ENCODE measurements at places on chromosomes 2 and 18. TPM values are rescaled to one million over a fixed set of nuclear protein-coding genes. Genes with fewer than 3 reads are reported as not detected.

Gene TNFRSF11A
- 26.0 TPM for total RNA-seq

Gene SAG
- not detected for total RNA-seq

GRCh38 chr18:47677952-47678351 lies 252.5 kb downstream of the SMAD2 start:
- no peak overlapping the region for H3K4me3 ChIP-seq
- H3K4me1 ChIP-seq, result no peaks in the 10 kb centered on the region
- DNase-seq, result no peak
- H3K36me3 ChIP-seq, result no peaks in the 10 kb centered on the region

GRCh38 chr2:6822406-6822805 lies 43.3 kb downstream of the CMPK2 start:
- no peaks in the 10 kb centered on the region for H3K36me3 ChIP-seq
- H3K4me1 ChIP-seq, result peaks cover 9% of the 10 kb centered on the region
- no peak for DNase-seq
- no peak overlapping the region for H3K27ac ChIP-seq
- peaks cover 12% of the 10 kb centered on the region for H3K27me3 ChIP-seq

DNA sequence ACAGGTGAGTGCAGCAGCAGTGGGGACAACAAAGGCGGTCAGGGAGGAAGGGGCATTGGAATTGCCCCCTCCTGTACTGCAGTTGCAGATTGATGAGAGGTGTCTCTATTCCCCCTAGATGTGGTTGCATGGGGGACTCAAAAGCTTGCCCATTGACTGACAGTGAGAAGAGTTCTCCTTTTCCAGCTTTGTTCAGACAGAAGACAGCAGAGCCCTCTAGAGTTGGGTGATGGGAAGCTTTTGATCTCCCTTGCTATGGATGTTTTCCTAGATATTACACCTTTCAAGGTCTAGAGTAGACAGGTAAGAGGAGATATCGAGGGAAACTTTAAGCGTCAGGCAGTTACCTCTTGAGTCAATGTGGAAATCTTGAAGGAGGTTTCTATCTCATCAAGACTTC lies 2.9 kb downstream of the PROKR1 start:
- H3K36me3 ChIP-seq, result peaks cover 3% of the 10 kb centered on the region
- peaks cover 75% of the 10 kb centered on the region for H3K27me3 ChIP-seq

- DNase-seq, result no peak
- H3K36me3 ChIP-seq, result no peaks in the 10 kb centered on the region
- no peaks in the 10 kb centered on the region for H3K4me1 ChIP-seq
- no peak overlapping the region for H3K27ac ChIP-seq
Observed at GRCh38 chr2:194616334-194616733, 1040.7 kb upstream of the SLC39A10 start.

- DNase-seq, result no peak
- H3K36me3 ChIP-seq, result no peaks in the 10 kb centered on the region
- H3K27ac ChIP-seq, result no peak overlapping the region
- H3K27me3 ChIP-seq, result no peaks in the 10 kb centered on the region
Observed at GRCh38 chr2:2848621-2849333, 517.7 kb upstream of the MYT1L start.

DNA sequence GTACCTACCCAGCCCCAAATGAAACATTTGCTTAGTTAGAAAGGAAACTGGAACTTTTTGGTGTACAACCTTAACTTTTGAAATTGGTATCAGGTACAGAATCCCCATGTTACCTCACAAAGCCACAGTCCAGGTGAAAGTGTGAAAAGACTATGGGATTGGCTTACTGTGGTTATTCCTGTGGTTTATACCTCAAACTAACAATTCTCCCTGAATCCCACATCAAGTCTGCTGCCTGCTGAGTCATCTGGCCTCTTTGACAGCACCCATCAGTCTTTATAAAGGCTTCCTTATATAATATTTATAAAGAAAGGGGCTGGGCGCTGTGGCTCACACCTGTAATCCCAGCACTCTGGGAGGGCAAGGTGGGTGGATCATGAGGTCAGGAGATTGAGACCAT lies 164.6 kb downstream of the TMEM247 start:
- peaks cover 16% of the 10 kb centered on the region for H3K36me3 ChIP-seq
- H3K27me3 ChIP-seq, result peaks cover 4% of the 10 kb centered on the region
- H3K27ac ChIP-seq, result no peak overlapping the region
- H3K4me3 ChIP-seq, result no peak overlapping the region

- no peaks in the 10 kb centered on the region for H3K4me1 ChIP-seq
- H3K27me3 ChIP-seq, result peaks cover 10% of the 10 kb centered on the region
- H3K4me3 ChIP-seq, result no peak overlapping the region
- H3K36me3 ChIP-seq, result no peaks in the 10 kb centered on the region
Observed at GRCh38 chr2:148842050-148842449, 33.0 kb upstream of the KIF5C start.

Gene SCG2
- not detected for total RNA-seq

DNA sequence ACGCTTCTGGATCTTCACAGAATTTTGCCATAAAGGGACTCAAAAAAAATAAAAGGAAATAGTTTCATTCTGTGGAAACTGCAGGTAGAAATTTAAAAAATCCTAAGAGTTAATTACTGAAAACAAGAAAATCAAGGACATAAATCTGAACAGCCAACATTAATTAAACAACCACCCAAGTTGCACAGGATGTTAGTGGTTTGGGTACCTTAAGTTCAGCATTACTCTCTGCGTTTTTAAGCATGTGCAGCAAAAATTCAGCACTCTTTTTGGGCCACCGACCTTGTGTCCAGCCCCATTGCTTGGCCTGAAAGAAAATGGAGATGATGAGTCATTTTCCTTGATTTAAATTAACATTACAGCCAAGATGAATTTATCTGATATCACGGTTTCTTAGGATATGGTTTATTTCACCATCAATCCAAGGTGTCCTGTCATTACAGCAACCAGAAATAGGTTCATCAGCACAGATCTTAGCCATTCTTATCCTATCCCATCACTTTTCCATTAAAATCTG lies 3.3 kb upstream of the C18orf32 start:
- H3K4me3 ChIP-seq, result peak overlapping the region; percentile 99
- H3K36me3 ChIP-seq, result peaks cover 55% of the 10 kb centered on the region
- no peak for DNase-seq
- peaks cover 2% of the 10 kb centered on the region for H3K27me3 ChIP-seq

- no peak for DNase-seq
- no peaks in the 10 kb centered on the region for H3K27me3 ChIP-seq
- H3K27ac ChIP-seq, result no peak overlapping the region
- no peaks in the 10 kb centered on the region for H3K36me3 ChIP-seq
- no peak overlapping the region for H3K4me3 ChIP-seq
- H3K4me1 ChIP-seq, result no peaks in the 10 kb centered on the region
Observed at GRCh38 chr2:187527262-187527661, 27.0 kb downstream of the TFPI start.

Gene CFC1
- total RNA-seq, result not detected

Gene LOXHD1
- total RNA-seq, result not detected

- H3K4me1 ChIP-seq, result peaks cover 3% of the 10 kb centered on the region
- no peaks in the 10 kb centered on the region for H3K36me3 ChIP-seq
- no peak for DNase-seq
Observed at GRCh38 chr18:79642626-79643025, 37.0 kb upstream of the CTDP1 start.

DNA sequence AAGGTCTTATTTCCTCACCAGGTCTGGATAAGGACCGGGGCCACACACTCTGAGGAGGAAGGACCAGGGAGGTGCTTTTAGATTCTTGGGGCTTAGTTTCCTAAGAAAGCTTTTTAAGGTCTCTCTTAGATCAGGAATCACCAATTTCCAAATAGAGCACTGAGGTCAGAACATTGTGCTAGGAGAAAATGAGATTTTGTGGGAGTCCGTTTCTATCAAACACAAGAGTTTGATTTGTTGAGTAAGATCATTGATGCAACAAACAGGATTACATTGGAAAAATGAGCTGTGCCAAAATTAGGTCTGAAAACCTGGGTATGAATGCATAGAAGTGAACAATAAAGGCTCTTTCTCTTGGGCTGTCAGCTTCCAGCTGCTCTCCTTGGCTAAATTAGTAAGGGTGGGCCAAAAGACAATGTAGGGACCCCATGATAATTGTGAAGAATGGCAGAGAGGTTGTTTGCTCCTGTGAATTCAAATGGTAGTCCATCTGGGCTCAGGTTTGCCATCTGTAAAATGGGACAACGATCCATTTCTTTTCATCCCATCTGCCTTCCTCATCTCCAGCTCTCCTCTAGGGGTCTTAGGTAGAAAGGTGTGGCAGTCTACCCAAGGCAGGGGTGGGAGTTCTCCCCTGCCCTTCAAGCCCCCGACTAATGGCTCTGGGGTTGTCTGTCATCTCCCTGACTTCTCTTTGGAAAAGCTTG lies 20.0 kb downstream of the IGFBP2 start:
- H3K36me3 ChIP-seq, result no peaks in the 10 kb centered on the region
- no peak for DNase-seq
- H3K4me1 ChIP-seq, result no peaks in the 10 kb centered on the region
- H3K27me3 ChIP-seq, result peaks cover 13% of the 10 kb centered on the region

- no peak overlapping the region for H3K4me3 ChIP-seq
- H3K4me1 ChIP-seq, result no peaks in the 10 kb centered on the region
- no peak for DNase-seq
- no peak overlapping the region for H3K27ac ChIP-seq
- no peaks in the 10 kb centered on the region for H3K27me3 ChIP-seq
Observed at GRCh38 chr2:223036790-223037444, 15.1 kb upstream of the KCNE4 start.

Gene SLC38A11
- total RNA-seq, result not detected

Gene PLB1
- 1.1 TPM for total RNA-seq

Gene DNAJC5G
- not detected for total RNA-seq

GRCh38 chr2:122023059-122023864 lies 267.8 kb downstream of the TSN start:
- no peaks in the 10 kb centered on the region for H3K36me3 ChIP-seq
- H3K27me3 ChIP-seq, result peaks cover 3% of the 10 kb centered on the region
- H3K4me1 ChIP-seq, result no peaks in the 10 kb centered on the region
- H3K4me3 ChIP-seq, result no peak overlapping the region

DNA sequence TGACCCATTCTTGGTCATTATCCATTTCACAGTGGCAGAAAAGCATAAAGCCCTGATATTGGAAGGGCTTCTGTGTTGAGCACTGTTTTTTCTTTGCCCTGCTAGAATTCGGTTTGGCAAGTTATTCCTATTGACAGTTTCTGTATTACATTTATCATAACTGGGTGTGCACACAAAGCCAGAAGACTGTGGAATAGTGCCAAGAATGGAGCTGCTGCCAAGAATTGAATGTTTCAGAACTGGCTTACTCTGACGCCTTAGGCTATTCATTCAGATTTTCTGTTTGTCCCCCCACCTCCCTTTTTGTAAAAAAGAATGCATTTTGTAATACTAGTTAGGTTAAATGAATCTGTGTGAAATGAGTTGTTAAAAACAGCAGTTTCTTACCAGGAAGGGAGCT lies 12.7 kb downstream of the KDM3A start:
- H3K36me3 ChIP-seq, result peaks cover 86% of the 10 kb centered on the region
- DNase-seq, result no peak
- no peaks in the 10 kb centered on the region for H3K27me3 ChIP-seq
- no peak overlapping the region for H3K4me3 ChIP-seq

GRCh38 chr18:79616651-79617510 lies 62.7 kb upstream of the CTDP1 start:
- no peaks in the 10 kb centered on the region for H3K4me1 ChIP-seq
- H3K27me3 ChIP-seq, result peaks cover 2% of the 10 kb centered on the region
- no peak overlapping the region for H3K4me3 ChIP-seq
- no peaks in the 10 kb centered on the region for H3K36me3 ChIP-seq
- DNase-seq, result no peak

DNA sequence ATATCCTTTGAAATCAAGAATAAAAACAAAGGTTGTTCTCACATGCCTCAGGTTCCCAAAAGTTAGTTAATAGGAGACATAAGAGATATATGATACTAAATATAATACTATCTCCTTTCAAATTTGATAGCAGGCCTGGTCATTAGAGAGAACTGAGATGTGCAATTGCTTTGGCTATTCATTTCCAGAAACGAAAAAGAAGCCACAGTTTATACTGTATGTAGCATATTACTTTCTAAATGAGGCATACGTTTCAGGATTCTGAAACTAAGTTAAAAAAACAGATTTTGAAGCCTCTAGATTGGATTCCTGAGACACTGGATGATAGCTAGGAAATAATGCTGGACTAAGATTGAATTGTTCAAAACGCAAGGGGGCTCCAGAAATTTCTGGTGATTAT lies 7.1 kb downstream of the PPP1R1C start:
- DNase-seq, result no peak
- no peaks in the 10 kb centered on the region for H3K4me1 ChIP-seq
- H3K27me3 ChIP-seq, result peaks cover 7% of the 10 kb centered on the region
- no peak overlapping the region for H3K4me3 ChIP-seq

Gene CHRND
- not detected for total RNA-seq

DNA sequence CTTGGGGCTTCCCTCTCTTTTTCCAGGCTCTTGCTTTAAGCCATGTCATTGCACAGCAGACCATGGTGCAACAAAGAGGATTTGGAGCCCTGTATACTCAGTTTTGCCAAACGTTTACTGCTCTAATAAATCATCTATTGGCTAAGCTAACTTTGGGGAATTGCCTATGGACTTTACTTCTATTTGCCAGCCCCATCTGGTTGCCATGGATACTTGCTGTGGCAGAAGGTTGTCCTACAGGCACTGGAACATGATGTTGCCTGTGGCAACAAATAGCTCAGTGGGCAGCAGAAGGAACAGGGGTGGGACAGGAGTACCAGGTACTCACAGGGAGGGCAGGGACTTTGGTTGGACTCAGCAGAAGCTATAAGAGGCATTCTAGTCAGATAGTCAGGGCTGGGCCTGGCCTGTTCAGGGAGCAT lies 129.7 kb downstream of the CCDC85A start:
- no peaks in the 10 kb centered on the region for H3K27me3 ChIP-seq
- no peak overlapping the region for H3K4me3 ChIP-seq
- no peaks in the 10 kb centered on the region for H3K36me3 ChIP-seq
- H3K4me1 ChIP-seq, result no peaks in the 10 kb centered on the region
- H3K27ac ChIP-seq, result no peak overlapping the region

GRCh38 chr18:79645291-79645983 lies 34.2 kb upstream of the CTDP1 start:
- no peak for DNase-seq
- no peaks in the 10 kb centered on the region for H3K27me3 ChIP-seq
- H3K4me3 ChIP-seq, result no peak overlapping the region

DNA sequence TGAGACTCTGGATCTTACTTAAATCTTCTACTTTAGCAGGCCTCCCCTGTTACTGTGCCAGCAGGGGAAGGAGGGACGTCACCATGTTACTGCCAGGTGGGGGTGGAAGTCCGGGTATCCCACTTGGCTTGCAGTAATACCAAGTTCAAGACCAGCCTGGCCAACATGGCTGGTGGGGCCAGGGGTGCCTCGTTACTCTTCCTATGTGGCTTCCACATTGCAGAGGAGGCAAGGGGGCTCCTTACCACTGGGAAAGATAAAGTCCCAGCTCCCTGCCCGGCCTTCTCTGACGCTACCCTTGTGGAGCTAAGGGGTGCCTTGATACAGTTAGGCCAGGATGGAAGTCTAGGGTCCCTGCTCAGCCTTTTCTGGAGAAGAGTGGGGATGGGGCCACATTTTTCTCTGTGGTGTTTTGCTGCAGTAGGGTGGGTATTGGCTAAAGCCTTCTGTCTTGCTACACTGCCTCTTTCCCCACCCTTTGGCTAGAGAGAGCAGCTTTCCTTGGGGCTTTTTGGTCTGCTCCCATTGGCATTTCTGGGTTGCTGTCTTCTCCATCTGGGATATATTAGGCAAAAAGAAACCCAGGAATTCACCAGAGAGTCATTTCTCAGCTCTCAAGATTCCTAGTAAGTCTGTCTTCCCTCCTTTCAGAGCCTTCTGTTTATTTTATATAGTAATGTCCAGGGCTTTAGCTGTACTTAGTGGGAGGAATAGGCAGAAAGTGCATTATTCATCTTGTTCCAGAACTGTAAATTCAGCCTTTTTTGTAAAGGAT lies 21.9 kb downstream of the ELMOD3 start:
- no peaks in the 10 kb centered on the region for H3K4me1 ChIP-seq
- no peak overlapping the region for H3K4me3 ChIP-seq
- H3K27ac ChIP-seq, result no peak overlapping the region
- DNase-seq, result no peak
- peaks cover 48% of the 10 kb centered on the region for H3K36me3 ChIP-seq

Gene TRIB2
- 62.8 TPM for total RNA-seq

Measured in activated CD4-positive, alpha-beta memory T cell treated with anti-CD3 and anti-CD28 coated beads, Interleukin-2, amount 10 ng/mL, durations not matched to agents 7 days and 5 days (primary cell).